ENCODE measurements at places on chromosomes 6 and 20.
A peak's percentile ranks its signal among the peaks of the same experiment; 100 is the strongest.

DNA sequence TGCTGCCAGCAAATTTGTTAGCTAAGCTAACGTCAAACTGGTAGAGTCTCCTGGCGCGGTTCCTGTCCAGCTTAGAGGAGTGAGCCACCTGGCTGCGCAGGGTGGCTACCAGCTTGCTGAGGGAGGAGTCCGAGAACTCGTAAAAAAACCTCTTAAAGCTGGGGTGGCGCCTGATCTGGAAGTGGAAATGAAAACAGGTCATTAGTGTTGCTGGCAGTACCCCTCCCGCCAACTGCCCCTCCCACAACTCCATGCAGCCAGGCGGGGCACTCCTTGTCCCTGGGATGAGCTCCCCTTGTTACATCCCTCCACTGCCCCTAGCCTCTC lies 17.3 kb downstream of the BNIP5 start:
- DNase-seq = no peak

DNA sequence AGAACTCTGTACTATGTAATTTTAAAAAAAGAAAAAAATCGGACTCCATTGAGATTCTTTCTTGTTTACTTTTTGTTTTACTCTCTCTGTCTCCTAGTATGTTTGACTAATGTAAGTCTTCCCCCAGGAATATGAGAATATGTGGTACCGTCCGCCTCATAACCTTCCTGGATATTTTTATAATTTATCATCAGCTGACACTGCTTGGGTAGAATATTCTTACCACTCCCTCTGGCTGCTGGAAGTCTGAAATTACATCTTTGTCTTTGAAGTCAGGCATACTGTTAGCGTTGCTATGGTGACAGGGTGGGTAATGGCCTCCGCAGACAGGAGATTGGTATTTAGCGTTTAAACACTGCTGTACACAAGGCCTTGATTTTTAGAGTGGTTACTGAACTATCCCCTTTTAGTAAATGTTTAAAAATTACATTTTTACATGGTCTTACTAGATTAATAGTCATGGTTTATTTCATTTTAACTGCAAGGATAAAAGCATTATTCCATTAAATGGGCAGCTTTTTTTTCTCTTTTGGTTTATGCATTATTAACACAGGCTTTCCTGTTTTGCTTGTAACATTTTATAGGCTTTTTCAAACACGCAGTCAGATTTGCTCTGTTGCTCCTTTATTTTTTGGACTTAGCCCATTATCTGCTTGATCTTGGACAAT lies 176.4 kb downstream of the ARID1B start:
- DNase-seq = peak; percentile 92

- no peak for DNase-seq
These were observed 4.1 kb upstream of the AIF1 start for GRCh38 chr6:31610968-31611367.

DNA sequence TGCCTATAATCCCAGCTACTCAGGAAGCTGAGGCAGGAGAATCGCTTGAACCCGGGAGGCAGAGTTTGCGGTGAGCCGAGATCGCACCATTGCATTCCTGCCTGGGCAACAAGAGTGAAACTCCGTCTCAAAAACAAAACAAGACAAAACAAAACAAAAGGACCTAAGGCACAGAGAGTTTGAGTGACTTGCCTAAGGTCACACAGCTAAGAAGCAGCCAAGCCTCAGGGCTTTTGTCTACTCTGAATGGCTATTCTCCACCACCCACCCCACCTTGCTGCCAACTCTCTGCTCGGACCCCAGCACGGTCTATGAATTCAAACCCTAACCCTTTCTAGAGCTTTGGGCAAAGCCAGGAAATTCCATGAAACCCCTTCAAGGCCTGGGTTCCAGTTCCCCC lies 19.1 kb upstream of the TTPAL start:
- no peak for DNase-seq

- peak; percentile 58 for DNase-seq
These were observed 14.7 kb downstream of the KCNQ2 start for GRCh38 chr20:63457737-63458136.

GRCh38 chr6:11232193-11232769 lies at the start of gene NEDD9:
Gene NEDD9 (minus strand): TSS chr6:11232668. CDS start chr6:11232515, 153 bp downstream.
- DNase-seq = peak; percentile 95

DNA sequence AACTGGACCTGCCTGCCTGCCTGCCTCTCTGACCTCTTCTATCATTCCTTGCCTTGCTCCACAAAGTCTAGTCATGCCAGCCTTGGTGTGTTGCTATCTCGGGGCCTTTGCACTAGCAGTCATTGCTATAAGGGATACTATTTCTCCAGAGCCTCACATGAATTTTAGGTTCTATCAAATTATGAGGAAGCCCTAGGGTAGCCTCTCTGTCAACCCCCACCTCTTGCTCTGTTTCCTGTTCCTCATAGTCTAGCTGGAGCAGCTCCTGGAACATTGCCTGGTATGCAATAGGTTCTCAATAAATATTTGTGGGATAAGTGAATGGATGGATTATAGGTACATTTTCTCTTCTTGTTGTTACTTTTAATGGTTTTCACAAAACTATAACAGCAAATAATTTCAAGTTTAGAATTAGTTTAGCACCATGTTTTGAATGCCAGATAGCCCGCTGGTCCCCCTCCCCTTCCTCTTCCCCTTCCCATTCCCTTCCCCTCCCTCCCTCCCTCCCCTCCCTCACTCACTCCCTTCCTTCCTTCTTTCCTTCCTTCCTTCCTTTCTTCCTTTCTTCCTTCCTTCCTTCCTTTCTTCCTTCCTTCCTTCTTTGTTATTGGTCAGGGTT lies 46.9 kb upstream of the DTNBP1 start:
- no peak for DNase-seq

DNA sequence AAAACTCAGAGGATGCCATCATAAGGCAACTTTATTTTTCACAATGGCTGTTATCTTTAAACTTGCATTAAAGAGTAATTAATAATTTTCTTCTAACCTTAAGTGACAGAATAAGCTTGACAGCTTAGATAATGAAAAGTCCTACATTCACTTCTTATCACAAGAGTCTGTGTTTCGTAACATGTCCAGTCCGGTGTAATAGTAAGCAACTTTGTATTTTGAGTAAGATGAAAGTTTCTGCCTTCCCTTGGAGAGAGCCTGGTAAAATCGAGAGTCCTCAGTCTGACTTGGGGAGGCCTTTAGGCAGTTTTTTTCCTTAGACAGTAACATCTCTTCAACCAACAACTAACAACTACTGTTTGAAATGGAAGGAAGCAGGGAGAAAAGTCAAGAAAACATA lies 195.6 kb downstream of the GRM1 start:
- no peak for DNase-seq

- no peak for DNase-seq
These were observed 151.6 kb downstream of the BACH2 start for GRCh38 chr6:90144928-90145555.

- DNase-seq = no peak
These were observed 202.8 kb downstream of the DLL1 start for GRCh38 chr6:170087941-170088581.

DNA sequence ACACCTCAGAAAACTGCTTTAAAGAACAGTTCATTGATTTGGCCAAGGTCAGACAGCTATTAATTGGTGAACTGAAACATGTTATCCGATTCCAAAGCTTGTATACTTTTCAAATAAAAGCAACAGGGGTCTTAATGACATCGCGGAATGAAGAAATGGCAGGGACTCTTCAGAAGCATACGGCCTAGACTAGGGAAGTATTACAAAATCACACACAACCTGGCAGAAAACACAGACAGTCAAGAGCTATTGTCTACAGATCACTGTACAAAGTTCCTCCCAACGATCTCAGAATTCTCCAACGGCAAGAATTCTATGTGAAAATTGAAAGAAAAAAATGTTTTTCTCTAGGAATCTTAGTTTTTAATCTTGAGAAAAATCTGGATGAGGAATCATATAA lies 105.5 kb downstream of the PTPRK start:
- DNase-seq = no peak

DNA sequence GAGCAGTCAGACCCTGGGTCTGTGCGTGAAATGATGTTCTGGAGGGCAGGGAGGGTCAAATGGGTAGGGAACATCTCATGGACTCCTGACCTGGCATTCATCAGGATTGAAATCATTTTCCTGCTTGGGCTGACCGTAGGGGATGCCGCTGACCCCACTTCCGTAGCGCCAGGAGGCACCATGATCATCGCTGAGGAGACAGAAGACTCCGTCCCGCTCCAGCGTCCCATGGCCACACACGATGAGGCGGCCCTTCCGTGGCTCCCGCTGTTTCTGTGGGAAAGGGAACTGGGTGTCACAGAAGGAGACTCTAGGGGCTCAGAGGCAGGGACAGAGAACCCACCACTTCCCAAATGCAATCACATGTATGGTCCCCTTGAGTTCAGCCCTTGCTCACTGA lies 2.3 kb downstream of the NEU1 start:
- no peak for DNase-seq

GRCh38 chr6:32148289-32149091 lies 3.2 kb downstream of the PRRT1 start:
- DNase-seq = no peak

GRCh38 chr6:105786890-105787655 lies 299.1 kb upstream of the PRDM1 start:
- DNase-seq = no peak

DNA sequence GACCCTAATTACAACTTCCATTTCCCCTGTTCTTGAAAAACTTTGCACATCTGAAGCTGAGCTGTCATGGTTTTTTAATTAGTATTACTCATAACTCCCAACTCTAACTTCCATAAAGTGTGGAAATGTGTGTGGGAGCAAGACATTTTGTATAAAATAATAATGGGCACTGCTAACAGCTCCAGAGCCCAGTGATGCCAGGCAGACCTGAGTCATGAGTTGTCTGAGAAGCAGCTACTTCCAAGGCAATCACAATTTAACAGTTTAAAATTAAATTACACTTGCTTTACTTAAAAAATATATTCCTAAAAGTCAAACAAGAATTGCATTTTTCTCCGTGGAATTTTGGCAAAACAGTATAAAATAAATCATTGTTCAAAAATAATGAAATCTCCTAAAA lies 6.4 kb downstream of the SLC2A12 start:
- DNase-seq = no peak

DNA sequence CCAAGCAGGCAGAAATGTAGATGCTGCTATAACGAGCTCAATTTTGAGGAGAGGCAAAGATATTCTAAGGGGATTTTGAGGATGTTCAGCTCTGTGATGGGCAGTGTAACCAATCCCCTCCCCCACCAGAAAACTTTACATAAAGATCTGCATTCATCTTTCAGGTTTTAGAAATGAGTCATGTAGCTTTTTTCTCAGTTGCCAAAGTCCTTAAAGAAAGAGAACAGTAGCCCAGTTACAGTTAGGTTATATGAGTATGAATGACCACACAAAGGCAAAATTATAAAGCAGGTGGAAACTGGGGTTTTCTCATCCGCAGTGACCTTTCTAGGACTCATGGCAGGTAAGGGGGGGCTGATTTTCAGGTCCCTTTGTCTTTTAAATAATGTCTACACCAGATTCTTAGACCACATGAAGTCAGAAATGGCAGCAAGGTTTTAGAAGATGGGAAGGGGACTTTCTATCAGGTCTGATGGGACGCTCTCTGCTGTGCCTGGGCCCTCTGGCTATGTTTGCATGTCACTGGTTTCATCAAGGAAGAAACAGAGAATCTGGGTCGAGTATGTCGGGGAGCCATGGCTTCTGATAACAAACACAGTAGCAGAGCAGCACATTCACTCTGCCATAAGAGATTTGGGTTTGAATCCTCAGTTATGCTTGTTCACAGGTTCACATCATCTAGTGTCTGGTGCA lies 94.7 kb downstream of the CLIC5 start:
- DNase-seq = no peak

DNA sequence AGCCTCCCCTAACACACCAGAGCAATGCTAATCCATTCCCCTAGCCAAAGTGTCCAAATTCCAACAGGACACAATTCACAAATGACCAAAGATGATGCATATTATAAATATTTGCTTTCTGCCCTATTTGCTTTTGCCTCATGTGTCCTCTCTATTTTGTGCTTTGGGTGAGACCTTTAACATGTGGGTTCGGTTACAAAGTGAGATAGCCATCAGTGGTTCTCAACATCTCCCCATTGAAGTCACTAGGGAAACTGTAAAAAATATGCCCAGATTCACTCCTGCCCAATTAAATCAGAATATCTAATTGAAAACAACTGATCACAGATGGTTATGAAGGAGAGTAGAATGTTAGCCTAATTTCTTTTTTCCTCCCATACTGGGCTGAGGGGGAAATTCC lies 159.2 kb downstream of the MTFR2 start:
- DNase-seq = peak; percentile 19

DNA sequence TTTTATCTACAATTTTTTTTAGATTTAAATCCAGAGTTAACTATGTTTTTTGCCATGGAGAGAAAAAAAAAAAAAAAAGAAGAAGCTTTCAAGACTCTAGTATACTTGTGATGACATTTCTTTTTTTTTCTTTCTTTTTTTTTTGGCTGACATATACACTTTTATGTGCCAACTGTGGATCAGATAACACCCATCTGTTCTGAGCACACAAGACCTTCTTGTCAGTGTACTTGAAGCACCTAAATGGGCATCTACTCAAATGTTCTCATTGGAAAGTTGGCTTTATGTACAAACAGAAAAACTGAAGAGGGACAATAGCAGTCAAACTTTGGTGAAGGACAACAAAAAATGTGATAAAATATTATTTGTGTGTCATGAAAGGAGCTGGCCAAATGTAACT lies 904.5 kb downstream of the GRIK2 start:
- DNase-seq = no peak

DNA sequence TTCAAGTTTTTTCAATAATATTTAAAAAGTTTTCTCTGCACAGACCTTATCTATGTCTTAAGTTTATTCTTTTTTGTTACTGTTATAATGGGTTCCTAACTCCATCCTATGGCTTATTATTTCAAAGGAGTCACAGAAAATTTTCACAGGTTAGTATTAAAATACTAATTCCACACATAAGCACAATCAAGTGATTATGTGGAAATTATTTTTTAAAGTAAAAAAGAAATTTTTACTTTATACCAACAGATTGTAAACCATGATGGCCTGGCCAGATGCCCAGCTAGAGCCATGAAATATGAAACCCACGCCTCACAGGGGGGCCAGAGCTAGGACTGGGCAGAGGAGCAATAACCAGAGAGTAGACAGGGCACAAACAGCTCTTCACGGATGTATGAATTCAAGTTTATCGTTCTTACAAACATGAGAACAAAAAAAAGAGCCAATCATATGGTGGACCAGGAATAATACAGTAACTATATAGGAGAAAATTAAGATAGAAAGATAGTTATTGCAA lies 34.0 kb downstream of the NUDT3 start:
- peak; percentile 48 for DNase-seq

DNA sequence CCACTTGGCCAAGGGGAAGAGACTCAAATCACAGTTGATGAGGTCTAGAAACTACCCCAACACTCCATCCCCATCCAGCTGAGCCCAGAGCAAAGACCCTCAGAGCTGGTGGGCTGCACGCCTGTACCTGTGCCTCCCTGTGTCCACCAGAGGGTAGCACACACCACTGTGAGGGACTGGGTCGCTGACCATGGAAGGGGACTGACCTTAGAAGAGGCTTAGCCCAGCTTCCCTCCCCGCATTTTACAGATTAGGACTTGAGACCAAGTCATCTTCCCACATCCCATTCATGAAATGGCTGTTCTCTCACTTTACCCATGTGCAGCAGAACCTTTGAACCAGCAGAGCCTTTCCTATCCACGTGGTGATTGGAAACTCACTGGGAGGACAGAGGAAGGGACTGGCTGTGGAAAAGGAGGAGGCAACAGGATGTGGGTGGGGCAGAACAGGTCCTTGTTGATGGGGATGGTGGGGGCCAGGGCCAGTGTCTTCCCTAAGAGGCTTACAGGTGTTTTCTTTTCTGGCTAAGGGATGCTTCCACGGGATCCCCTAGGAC lies 44.3 kb downstream of the CPXM1 start:
- peak; percentile 69 for DNase-seq

GRCh38 chr6:10808376-10808775 lies 30.0 kb downstream of the MAK start:
- no peak for DNase-seq

- DNase-seq = no peak
These were observed 16.7 kb downstream of the SLC17A1 start for GRCh38 chr6:25815194-25815593.
